Dorsolateral prefrontal cortex (tissue), 122 donors: ENCODE measurements at places on chromosomes 6 and 20.

DNA sequence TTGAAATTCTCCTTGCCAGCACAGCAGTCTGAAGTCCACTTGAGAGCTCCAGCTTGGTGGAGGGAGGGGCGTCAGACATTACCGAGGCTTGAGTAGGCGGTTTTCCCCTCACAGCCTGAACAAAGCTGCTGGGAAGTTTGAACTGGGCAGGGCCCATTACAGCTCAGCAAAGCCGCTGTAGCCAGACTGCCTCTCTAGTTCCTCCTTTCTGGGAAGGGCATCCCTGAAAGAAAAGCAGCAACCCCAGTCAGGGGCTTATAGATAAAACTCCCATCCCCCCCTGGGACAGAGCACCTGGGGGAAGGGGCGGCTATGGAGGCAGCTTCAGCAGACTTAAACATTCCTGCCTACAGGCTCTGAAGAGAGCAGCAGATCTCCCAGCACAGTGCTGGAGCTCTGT lies 325.3 kb downstream of the GJA1 start:
- no peak for DNase-seq

DNA sequence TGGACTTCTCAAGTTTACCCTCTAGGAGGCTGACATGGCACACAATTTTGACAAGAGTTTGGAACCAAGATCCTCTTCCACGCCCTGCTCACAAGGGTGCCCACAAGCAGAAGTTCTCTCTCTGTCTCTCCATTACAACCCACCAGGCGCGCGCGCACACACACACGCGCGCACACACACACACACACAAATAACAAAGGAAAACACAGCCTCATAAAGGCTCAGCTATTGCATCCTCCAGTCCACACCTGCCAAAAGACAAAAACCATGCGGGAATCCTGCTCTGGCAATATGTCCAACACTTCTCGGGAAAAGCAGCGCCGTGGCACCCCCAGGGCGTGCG lies 870 bp downstream of the PAK5 start:
- DNase-seq: no peak

GRCh38 chr6:97963193-97963592 lies 680.2 kb upstream of the MMS22L start:
- no peak for DNase-seq

DNA sequence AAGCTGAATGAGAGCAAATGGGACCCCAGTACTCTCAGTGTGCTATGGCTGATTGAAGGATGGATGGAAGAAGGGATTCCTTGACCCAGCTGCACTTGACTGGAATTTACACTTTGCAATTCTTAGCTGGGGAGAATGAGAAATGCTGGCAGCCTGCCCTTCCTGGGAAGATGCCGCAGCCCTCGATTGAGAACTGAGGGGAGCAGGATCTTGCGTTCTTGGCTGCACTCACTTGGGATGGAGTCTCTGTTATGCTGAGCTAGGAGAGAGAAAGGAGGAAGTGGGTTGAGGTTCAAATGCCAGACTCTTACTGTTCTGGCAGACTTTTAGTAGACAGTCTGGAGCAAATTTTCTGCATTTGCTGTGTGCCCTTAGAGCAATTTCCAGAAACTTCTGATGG lies 221.2 kb downstream of the FNDC1 start:
- no peak for DNase-seq

DNA sequence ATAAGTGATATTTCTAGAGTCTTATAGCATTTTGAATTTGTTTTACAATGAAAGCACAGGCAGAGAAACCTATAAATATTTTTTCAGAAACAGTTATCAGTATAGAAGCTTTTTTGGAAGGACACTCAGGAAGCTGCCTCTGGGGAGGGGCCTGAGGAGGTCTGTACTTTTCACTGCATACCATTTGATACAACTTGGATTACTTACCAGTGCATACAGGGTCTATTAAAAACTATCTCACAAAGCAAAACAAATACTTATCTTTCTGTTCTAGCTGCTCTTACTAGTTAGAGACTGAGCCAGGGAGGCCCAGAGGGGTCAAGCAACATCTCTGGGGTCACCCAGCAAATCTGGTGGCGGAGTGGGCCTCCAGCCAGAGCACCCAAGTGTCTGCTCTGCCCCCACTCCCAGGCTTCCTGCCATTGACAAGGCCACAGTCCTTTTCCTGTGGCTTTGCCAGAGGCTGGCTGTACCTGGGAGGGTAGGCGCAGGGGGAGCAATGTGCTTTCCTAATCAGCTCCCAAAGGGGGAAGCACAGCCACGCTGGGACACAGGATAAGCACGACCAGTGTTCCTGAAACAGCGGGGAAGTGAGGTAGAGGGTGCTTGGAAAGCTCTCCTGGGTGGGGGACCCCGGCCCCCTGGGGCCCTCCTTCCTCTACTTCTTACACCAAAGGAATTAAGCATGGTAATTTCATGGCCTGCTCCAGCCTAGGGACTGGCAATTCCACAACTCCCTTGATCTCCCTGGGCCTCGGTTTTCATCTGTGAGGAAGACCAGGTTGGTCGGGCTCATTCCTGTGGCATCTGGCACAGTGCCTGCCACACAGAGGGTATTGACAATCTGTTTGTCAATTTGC lies 7.8 kb downstream of the TCF15 start:
- DNase-seq: no peak

DNA sequence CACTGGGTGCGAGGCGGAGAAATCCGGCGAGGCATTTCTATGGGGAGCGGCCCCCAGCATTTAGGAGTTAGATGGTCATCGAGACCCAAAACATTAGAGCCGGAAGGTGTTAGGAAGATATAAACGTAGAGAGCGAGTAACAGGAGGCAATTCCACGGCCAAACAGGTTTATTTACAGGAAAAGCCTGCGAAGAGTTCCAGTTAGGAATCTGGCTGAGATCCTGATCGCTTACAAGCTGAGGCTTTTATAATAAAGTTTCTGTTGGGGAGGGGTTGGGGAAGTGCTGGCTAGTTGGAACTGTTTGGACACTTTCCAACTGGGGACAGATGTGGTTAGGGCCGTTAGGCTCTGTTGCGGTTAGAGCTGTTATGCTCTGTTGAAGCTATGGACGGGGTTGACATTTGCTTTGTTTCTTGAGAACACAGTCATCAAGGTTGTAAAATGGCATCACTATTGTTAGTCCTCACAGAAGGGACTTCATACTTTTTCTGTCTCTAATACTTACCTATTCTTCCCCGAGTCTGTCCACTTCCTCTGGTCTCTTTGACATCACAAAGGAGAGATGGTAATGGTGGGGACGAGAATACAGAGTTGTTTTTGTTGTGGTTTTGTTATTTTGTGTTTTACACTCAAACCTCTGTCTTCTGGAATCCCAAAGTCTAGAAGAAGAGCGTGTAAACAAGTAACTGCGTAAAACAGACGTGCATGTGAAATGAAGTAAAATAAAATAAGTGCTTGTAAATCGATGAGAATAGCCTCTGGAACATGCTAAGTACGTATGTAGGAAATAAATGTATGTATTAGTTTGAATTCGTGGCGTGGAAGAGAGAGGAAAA lies 554 bp upstream of the ZSCAN31 start:
- no peak for DNase-seq

DNA sequence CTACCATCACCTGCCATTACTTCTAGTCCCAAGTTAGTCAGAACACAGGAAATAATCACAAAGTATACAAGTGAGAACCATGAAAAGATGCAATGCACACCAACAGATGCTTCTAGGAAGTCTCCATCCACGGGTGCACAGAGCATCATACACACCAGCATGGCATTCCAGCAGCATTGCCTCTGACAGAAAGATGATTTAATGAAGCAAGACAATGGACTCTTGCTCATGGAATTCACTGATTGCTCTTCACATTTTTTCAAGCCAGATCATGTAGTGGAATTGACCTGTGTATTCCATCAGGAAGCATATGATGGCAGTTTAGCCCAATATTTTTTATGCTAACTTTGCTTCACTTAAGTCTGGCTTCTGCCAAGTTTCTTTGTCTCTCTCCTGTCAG lies 406.3 kb upstream of the RGS17 start:
- DNase-seq: no peak

DNA sequence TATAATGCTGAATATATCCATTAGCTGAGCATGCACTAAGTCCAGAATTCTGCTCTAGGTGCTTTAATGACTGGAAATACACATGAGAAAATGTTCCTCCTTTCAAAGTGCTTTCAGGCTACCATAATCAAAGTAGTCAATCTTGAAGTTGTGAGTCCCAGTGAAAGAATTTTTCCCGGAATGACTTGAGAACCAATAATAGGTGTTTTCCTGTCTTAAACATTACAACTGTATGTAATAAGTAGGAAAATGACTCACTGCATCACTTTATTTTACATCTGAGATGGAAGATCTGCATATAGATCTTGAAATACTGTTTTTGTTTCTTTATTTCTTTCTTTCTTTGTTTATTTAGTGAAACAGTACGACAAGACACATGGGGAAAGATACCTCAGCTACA lies 437.4 kb upstream of the JAG1 start:
- DNase-seq: no peak

GRCh38 chr20:50510706-50511542 lies 741 bp downstream of the PTPN1 start:
- DNase-seq: no peak

DNA sequence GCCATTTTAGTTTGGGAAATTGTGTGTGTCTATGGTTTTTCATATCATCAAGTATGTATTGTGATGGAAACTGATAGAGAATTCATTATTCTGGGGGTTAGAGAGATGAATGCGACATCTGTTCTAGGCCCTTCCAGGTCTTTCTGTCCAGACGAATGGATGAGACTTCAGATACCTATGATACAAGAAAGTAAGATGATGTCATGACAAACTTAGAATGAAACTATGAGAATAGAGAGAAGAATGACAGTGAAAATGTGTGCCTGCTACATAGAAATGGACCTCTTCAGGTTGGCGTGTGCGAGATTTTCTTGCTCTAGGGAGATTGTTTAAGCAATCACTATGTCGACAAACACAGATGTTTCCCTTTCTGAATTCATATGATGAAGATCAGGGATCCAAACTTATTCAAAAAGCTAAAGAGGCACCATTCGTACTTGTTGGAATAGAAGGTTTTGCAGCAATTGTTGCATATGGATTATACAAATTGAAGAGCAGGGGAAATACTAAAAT lies 76.1 kb downstream of the SCAND1 start:
- no peak for DNase-seq

GRCh38 chr20:60068509-60068908 lies 110.3 kb downstream of the CDH26 start:
- DNase-seq: no peak

- no peak for DNase-seq
Observed at GRCh38 chr20:13249798-13250170, 28.7 kb downstream of the ISM1 start.

- DNase-seq: no peak
Observed at GRCh38 chr6:107653183-107653580, 163.3 kb downstream of the SOBP start.

- no peak for DNase-seq
Observed at GRCh38 chr20:44207126-44207723, 3.3 kb downstream of the OSER1 start.

- no peak for DNase-seq
Observed at GRCh38 chr6:132275066-132275970, 126.0 kb downstream of the MOXD1 start.

- no peak for DNase-seq
Observed at GRCh38 chr20:58649288-58650180, 1.5 kb upstream of the STX16 start.

- no peak for DNase-seq
Observed at GRCh38 chr6:134373282-134373922, 55.5 kb upstream of the SGK1 start.

DNA sequence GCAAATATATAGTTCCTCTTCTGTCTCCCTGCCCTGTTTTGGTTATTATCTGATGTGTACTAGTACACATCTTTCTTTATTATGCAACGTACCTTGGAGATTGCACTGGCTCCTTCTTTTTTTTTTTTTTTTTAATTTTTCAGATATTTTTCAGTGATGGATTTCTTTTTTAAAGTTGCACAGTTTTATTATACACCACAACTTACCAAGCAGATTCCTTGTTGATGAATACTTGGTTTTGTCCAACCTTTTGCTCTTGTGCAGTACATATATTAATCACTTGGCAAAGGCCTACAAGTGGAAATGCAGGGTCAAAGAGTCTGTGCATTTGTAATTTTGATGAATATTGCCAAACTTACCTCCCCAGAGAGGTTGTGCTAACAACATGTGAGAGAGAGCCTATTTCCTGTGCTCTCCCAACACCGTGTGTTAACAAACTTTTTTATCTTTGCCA lies 50.1 kb upstream of the RNF24 start:
- no peak for DNase-seq

DNA sequence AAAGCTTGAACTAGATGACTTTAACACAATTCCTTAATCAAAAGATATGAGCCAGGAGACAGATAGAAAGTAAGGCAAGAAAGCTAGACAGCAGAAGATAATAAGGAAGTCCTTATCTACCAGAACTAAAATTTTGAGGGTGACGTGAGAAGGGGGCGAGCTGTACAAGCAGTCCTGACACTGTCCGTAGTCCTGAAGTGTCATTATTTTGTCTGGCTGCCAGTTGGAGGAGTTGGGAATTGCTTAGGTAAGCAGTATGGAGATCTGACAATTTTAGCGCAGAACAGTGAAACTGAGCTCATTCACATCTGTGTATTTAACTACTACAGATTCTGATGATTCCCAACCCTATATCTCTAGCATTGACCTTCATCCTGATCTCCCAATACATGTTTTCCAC lies 25.8 kb upstream of the CEP85L start:
- no peak for DNase-seq

- DNase-seq: no peak
Observed at GRCh38 chr20:17651760-17652388, 30.2 kb downstream of the RRBP1 start.

GRCh38 chr6:139570166-139570565 lies 195.7 kb upstream of the CITED2 start:
- DNase-seq: no peak

DNA sequence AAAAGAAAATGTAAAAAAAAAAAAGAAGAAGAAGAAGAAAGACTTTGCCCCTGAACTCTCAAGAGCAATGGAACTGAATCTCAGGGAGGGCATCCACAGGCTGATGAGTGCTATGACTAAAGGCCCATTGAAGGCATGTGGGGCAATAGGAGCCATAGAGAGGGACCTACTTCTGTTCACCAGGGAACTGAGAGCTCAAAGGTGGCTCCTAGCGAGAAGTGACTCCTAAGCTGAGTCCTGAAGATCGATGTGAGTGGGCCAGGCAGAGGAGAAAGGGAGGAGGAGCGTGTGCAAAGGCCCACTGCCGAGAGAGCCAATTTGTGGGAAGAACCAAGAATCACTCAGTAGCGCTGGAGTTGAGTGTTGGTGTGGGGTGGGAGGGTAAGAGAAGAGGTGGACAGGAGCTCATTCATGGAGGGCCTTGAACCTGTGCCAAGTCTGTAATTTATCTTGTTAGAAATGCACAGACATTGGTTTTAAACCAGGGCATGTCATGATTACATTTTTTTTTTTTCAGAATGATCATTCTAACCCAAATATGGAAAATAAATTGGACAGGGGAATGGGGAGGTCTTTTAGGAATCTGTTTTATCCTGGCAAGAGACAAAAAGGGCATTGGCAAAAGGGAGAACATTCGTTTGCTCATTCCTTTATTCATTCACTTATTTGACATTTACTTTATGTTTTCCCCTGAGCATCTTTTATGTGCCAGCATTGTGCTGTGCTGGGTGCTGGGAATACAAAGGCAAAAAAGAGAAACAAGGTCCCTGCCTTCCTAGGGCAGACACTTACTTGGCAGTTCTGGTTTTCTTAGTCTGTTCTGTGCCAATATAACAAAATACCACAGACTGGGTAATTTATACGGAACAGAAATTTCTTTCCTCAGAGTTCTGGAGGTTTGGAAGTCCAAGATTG lies 67.4 kb upstream of the DSP start:
- DNase-seq: no peak
